ENCODE measurements at places on chromosomes 16 and 17. TPM values are rescaled to one million over a fixed set of nuclear protein-coding genes. Genes with fewer than 3 reads are reported as not detected.
A peak's percentile ranks its signal among the peaks of the same experiment; 100 is the strongest.

- no peak for DNase-seq
Observed at GRCh38 chr17:46809110-46809571, 9.4 kb downstream of the WNT3 start.

DNA sequence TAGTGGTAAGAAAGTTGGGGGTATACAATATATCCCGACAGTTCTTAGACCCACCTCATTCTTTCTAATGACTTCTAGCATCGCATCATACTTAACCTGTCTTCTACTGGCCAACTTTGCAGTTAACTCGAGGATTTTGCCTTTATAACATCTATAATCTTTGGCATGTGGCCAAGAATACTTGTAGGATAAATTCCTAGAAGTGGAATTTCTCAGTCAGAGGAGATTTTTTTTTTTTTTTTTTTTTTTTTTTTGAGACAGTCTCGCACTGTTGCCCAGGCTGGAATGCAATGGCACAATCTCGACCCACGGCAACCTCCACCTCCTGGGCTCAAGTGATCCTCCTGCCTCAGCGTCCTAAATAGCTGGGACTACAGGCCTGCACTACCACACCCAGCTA, 253.5 kb downstream of the MRTFB start:
- DNase-seq, result peak; percentile 16

DNA sequence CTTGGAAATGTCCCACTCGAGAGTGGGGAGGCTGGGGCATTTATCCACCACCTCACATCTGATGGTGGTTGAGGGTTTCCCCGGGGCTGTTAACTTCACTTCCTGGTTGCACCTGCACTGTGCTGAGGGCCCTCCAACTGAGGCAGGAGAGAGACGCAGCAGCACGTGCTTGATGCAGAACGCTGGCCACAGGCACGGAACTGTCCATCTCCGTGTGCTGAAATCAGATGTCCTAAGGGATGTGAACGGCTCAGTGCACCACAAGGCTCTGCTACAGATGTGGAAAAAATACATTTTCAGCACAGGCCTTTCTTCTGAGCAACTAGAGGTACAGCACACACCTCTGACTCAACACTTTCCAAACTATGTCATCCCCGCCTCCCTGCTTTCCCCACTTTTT, 114.8 kb upstream of the C16orf82 start:
- no peak for DNase-seq

DNA sequence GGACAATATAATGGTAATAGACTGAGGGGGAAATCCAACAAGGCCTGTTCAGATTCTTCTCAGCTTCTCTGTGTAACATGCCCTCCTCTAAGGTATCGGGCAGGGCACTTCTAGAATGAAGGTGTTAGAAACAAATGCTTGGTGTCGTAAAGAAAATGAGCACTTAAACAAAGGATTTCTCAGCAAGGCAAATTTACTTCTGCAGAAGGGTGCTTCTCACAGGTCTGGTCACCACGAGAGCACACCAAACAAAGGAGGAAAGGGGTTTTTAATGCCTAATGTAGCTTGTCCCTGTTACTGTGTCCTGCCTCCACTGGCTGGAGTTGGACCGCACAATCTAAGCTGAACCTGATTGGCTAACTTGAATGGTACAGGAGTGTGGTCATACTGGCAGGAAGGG, 642.6 kb upstream of the CDH8 start:
- no peak for DNase-seq

- DNase-seq, result no peak
Observed at GRCh38 chr17:77371117-77371887, 230.5 kb downstream of the SEC14L1 start.

The SLC6A2 gene
- total RNA-seq, result not detected

DNA sequence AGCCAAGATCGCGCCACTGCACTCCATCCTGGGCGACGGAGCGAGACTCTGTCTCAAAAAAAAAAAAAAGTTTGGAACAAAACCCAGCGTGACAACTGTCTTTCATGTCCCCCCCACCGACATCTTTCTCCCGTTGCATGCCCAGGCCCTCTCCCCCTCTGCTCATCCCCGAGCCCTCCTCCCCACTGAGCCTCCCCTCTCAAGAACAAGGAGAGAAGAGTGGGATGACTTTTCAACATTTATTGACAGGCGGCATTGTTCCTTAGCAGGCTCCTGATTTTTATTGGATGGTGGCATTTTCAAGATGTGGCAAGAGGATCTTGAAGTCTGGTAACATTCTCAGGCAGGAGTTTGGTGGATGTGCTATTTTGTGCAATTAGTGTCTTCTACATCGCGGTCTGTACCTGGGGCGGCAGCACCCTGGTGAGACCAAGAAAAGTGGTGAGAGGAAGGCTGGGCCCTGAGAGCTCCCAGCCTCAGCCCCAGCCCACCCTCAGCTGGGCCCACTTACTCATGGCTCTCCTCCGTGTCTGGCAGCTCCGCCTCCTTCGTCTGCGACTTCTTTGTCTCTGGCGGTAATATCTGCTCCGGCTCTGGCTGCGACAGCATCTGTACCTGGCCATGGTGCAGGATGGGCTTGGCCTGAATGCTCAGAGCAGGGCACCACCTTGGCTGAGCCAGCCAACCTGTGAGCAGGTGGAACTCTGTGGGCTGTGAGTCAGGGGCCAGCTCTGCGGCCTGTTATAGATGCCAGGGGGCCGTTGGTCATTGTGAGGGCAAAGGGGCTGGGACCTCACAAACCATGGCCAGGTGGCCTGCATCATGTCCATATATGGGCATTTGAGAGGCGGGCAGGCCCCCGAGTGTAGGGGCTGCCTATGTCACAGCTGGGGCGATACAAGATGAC, at the start of gene PRM1:
Gene PRM1, minus strand, starts transcription at position 715 of the 907 bp plus-strand sequence. Its CDS starts 92 bp downstream, at position 623.
- DNase-seq, result no peak

- peak; percentile 65 for DNase-seq
Observed at GRCh38 chr17:8326511-8327302, 12.9 kb upstream of the ODF4 start.

- no peak for DNase-seq
Observed at GRCh38 chr17:79673517-79673916, 57.2 kb upstream of the ENPP7 start.

- DNase-seq, result no peak
Observed at GRCh38 chr17:77596491-77597417, 361.7 kb upstream of the TNRC6C start.

DNA sequence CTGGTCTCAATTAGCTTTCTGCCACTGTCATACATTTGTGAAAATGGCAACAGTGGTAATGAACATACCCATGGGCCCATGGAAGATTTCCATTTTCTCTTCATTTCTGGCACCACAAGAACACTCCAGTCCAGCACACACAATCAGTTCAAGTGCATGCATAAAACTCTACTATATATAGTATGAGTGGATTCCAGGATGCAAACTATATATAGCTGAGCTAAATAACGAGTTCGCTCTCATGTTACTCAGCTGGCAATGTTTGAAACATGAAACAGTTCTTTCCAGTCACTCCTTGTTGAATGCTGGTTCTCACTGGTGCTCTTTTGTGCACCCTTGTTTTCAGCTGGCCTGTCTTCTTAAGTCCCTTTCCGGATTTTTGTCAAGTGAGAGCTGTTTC, 75.2 kb upstream of the DHX40 start:
- no peak for DNase-seq

The SHISA9 gene
- total RNA-seq, result 0.19 TPM

DNA sequence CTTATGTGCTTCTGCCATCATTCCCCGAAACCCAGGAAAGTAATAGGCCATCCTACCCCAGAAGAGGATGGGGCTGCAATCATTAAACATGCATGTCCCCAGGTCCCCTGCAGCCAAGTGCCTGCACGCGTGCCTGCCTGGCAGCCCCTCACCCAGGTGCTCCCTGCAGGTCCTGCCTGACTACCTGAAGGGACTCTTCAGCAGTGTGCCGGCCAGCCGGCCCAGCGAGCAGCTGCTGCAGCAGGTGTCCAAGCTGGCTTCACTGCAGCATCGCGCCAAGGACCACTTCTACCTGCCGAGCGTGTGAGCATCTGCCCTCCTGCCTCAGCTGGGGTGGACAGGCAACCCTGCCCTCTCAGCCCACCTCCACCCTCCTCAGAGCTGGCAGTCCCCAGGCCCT, 16.2 kb upstream of the ALKBH5 start:
- no peak for DNase-seq

The SLC12A3 gene
- not detected for total RNA-seq

The LCMT1 gene
- total RNA-seq, result 26.5 TPM

Data from dermis blood vessel endothelial cell (primary cell).